ENCODE measurements at places on chromosomes 16 and 17. TPM values are rescaled to one million over a fixed set of nuclear protein-coding genes. Genes with fewer than 3 reads are reported as not detected.
A peak's percentile ranks its signal among the peaks of the same experiment; 100 is the strongest.

- no peak overlapping the region for H3K27ac ChIP-seq
- no peaks in the 10 kb centered on the region for H3K4me1 ChIP-seq
- no peak for DNase-seq
Observed at GRCh38 chr17:33750943-33751701, 458.0 kb upstream of the ASIC2 start.

GRCh38 chr16:6297666-6298410 is 1034.8 kb upstream of the RBFOX1 start:
- H3K36me3 ChIP-seq = no peaks in the 10 kb centered on the region
- no peak overlapping the region for H3K27ac ChIP-seq
- no peaks in the 10 kb centered on the region for H3K27me3 ChIP-seq
- no peak overlapping the region for H3K4me3 ChIP-seq
- no peaks in the 10 kb centered on the region for H3K4me1 ChIP-seq

CPNE7 gene
- 21.8 TPM for total RNA-seq

GRCh38 chr17:77164483-77165091 is 23.8 kb downstream of the SEC14L1 start:
- H3K4me1 ChIP-seq = peaks cover 37% of the 10 kb centered on the region
- H3K4me3 ChIP-seq = no peak overlapping the region
- H3K36me3 ChIP-seq = peaks cover 6% of the 10 kb centered on the region

DNA sequence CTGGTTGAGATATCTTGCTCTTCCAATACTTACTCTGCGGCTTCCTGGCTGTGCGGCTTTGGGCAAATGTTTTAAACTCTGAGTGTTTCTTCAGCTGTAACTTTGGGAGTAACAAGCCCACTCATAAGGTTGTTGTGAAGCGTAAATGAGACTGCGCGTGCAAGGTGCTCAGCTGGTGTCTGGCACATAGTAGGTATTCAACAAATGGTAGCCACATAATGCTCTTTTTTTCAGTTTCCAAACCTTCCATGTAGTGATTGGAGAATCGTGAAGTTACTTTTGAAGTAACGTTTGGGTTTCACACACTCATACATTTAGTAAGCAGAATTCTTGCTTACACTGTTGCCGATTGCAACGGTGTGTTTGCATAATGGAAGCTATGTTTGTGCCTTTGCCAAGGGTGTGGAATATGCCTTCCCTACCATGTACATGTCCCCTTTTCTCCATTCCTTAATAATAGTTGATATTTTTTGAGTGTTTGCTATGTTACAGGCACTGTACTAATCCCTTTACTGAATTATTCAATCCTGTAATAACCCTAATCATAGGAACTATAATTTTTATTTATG is 829 bp downstream of the DHRS7B start:
- peaks cover 11% of the 10 kb centered on the region for H3K27me3 ChIP-seq
- peak overlapping the region; percentile 87 for H3K4me3 ChIP-seq
- H3K36me3 ChIP-seq = no peaks in the 10 kb centered on the region
- DNase-seq = no peak
- peaks cover 13% of the 10 kb centered on the region for H3K4me1 ChIP-seq
- peak overlapping the region; percentile 85 for H3K27ac ChIP-seq

DNA sequence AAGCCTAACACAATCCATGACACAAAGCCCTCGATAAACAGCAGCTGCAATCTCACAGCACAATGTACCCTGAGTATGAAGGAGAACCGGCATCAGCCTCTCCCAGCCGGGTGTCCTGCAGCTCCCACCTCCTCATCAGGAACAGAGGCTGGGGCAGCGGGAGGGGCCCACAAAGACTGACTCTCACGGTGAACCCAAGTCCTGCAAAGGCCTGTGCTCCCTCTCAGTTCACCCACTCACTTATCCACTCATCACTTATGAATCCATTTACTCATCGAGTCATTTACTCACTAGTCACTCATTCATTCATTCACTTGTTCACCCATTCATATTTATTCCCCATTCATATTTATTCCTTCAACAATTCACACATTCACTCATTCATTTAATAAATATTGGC is 11.6 kb downstream of the ZNF423 start:
- no peak overlapping the region for H3K27ac ChIP-seq
- no peaks in the 10 kb centered on the region for H3K4me1 ChIP-seq
- no peaks in the 10 kb centered on the region for H3K36me3 ChIP-seq
- H3K4me3 ChIP-seq = no peak overlapping the region
- no peaks in the 10 kb centered on the region for H3K27me3 ChIP-seq
- DNase-seq = peak; percentile 90

FOXN1 gene
- total RNA-seq = not detected

- peak overlapping the region; percentile 70 for H3K27ac ChIP-seq
- H3K4me1 ChIP-seq = peaks cover 10% of the 10 kb centered on the region
- no peaks in the 10 kb centered on the region for H3K36me3 ChIP-seq
- no peak overlapping the region for H3K4me3 ChIP-seq
- no peaks in the 10 kb centered on the region for H3K27me3 ChIP-seq
- no peak for DNase-seq
Observed at GRCh38 chr17:17990282-17990681, 17.6 kb downstream of the DRC3 start.

CTDNEP1 gene
- total RNA-seq = 29.8 TPM

VPS25 gene
- 46.7 TPM for total RNA-seq

DNA sequence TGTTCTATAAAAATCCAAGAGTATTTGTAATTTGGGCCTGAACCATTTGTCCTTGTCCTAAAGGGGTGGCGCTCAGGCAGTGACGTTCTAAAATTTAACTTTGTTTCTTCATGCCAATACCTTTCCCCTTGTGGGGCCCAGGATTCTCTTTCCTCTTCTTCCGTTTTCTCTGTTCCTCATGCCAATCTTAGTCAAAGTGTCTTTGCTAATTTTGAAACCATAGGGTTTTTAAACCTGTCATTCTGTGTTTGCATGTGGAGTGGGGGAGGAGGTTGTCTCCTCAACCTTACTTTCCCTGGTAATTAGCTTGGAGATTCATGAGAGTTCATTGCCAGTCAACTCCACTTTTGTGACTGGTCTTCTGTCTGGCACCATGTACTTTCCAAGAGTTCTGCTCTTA is 337.1 kb downstream of the MAF start:
- H3K27ac ChIP-seq = no peak overlapping the region
- H3K27me3 ChIP-seq = no peaks in the 10 kb centered on the region
- no peaks in the 10 kb centered on the region for H3K36me3 ChIP-seq
- H3K4me3 ChIP-seq = no peak overlapping the region
- DNase-seq = no peak

DNA sequence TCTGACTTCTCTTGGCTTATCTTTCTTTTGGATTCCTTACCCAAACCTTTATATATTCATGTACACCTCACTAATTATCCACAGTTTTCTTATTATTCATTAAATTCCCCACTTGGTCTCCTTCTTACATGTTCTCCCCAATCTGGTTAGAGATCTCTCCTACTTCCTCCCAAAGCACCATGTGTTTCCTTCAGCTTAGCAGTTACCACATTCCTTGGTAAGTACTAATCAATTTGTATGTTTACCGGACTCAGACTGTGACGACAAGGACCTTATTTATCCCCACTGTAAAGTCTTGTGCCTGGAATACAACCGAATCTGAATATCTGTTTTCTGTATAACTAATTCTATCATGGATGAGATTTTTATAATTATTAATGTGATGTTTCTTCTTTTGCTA is 389.5 kb downstream of the KCNJ2 start:
- H3K27me3 ChIP-seq = no peaks in the 10 kb centered on the region
- no peak overlapping the region for H3K4me3 ChIP-seq
- H3K4me1 ChIP-seq = no peaks in the 10 kb centered on the region

GRCh38 chr17:39872751-39873150 is 4.7 kb downstream of the ZPBP2 start:
- DNase-seq = no peak
- H3K27ac ChIP-seq = no peak overlapping the region
- no peak overlapping the region for H3K4me3 ChIP-seq
- H3K4me1 ChIP-seq = no peaks in the 10 kb centered on the region

E4F1 gene
- 30.9 TPM for total RNA-seq

- no peak overlapping the region for H3K4me3 ChIP-seq
- DNase-seq = peak; percentile 69
- peaks cover 2% of the 10 kb centered on the region for H3K27me3 ChIP-seq
- no peaks in the 10 kb centered on the region for H3K4me1 ChIP-seq
- H3K36me3 ChIP-seq = no peaks in the 10 kb centered on the region
Observed at GRCh38 chr16:50671644-50672260, 9.4 kb downstream of the SNX20 start.

MEOX1 gene
- total RNA-seq = not detected

NOL11 gene
- total RNA-seq = 32.1 TPM

GRCh38 chr16:74291577-74292208 is 4.9 kb upstream of the PSMD7 start:
- H3K4me1 ChIP-seq = peaks cover 6% of the 10 kb centered on the region
- H3K27ac ChIP-seq = no peak overlapping the region
- H3K4me3 ChIP-seq = no peak overlapping the region
- DNase-seq = no peak
- no peaks in the 10 kb centered on the region for H3K27me3 ChIP-seq

SERPINF2 gene
- total RNA-seq = not detected

All from osteoblast (primary cell).